ENCODE measurements at places on chromosomes 11 and 22.

GRCh38 chr11:47204637-47204989 is 10.2 kb upstream of the DDB2 start:
- no peak for DNase-seq

- no peak for DNase-seq
Observed at GRCh38 chr11:14424096-14424495, 65.1 kb upstream of the RRAS2 start.

DNA sequence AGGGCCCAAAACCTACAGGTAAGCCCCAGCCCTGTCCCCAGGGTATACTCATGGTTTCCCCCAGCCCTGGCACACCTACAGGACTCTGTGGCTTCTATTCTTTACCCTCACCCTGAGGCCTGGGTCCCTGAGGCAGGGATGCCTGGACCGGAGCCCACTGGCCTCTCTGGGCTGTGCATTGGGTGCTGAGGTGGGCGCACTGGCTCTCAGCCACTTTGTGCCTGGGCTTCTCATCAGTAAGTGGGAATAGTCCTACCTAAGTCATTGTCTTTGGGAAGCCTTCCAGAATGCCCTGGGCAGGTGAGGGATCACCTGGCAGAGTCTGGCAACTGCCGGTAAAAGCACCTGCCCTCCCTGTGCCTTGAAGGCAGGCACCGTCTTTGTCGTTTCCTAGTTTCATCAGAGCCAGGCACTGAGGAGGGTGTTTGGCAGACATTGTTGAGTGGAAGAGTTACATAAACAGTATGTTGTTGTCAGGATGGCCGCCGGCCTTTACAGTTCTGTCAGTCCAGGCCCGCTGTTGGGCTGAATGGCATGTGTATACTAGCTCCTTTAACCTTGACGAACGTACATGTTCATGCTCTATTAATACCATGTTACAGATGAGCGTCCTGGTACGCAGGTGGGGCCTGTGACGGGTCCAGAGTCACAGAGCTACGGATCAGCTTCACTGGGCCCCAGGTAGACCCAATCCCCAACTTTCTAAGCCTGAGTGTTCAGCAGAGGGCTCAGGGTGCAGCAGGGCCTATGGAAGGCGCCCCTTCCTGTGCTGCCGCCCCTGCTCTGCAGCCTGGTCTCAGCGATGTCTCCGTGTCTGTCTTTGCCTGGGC is 23.0 kb downstream of the SHANK3 start:
- peak; percentile 67 for DNase-seq

- DNase-seq, result peak; percentile 80
Observed at GRCh38 chr11:17393472-17393871, 5.0 kb upstream of the KCNJ11 start.

DNA sequence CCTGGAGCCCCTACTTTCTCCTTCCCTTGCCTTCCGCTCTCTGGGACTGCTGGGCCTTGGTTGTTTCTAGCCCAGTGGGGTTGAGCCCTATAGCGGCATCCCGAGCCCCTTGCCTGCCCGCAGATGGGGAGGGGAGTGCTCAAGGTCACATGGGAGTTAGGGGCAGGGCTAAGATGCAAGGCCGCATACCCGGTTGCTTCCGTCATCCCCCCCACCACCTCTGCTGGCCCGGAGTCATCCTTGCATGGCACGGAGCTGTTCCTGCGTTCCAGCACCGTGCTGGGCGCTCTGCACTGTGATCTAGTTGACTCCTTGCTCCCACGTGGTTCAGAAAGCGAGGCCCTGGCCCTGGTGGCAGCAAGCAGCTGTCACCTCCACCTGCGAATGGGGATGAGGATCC is 18.0 kb downstream of the FLRT1 start:
- DNase-seq, result no peak

GRCh38 chr11:118749429-118749828 is 41.5 kb downstream of the DDX6 start:
- DNase-seq, result no peak

GRCh38 chr22:33984656-33985285 is 64.5 kb upstream of the LARGE1 start:
- no peak for DNase-seq

DNA sequence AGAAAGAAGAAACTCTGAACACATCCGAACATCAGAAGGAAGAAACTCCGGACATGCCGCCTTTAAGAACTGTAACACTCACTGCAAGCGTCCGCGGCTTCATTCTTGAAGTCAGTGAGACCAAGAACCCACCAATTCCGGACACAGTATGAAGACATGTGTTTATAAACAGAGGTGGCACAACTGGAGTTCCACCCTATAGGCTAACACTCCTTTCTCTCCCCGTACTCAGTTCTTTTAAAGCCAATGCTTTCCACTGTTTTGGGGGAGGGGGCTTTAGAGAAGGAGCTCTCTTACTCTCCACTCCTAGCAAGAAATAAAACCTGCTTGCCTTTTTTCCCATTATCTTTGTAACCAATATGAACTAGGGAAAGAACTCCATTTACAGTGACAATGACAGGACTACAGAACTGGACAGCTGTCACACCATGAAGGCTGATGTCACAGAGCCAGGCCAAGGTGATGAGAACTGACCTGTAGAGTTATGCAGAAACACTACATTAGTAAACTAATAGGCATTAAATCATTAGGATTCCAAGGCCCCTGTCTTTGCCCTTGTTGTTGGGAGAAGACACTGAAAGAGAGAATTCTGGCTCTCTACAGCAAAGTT is 733 bp downstream of the TRIM5 start:
- no peak for DNase-seq

- no peak for DNase-seq
Observed at GRCh38 chr11:69445131-69445470, 36.4 kb upstream of the LINC01488 start.

GRCh38 chr11:78810559-78811009 is 235.9 kb upstream of the NARS2 start:
- no peak for DNase-seq

DNA sequence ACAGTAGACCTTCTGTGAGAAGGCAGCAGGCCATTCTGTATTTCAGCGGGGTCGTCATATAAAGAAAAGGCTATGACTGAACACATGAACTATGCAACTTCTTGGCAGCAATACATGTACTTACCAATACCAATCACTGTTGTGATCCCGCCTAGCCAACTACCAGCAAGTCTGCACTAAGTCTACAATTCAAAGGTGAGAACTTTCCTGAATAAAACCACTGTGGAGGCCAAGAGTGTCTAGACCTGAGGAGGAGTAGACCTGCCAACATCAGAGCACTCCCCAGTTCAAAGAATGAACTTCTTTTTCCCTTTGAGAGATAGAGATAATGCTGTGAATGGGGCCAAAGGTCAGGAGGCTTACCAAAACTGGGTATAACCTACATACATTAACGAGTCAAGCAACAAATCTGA is 108.2 kb downstream of the SIK3 start:
- DNase-seq, result no peak

GRCh38 chr22:26906464-26906863 is 249.1 kb downstream of the MIAT start:
- no peak for DNase-seq

DNA sequence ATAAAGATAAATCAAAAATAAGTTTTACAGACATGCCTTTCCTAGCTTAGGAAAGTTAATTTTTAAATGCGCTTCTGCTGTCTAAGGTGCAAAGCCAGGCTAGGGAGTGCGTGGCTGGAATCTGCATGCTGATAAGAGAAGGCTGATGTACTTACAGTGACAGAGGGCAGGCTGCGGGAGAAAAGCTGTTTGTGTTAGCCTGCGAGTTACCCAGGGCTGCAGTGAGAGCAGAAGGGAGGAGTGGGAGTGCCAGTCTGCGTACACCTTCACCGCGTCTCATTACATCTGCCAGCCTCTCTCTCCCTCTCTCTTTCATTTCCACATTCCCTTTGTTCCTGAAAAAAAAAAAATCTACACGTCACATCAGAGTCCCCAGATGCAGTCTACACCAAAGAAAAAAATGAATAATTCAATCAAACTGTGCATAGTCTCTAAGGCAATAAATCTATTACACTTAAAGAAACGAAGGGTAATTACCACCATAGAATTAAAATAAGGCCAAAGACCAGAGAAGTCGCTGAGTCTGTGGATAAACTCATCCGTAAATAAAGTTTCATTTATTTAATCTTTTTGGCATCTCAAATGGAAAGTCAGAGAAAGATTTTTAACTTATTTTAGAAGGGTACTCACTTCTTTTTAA is 126.4 kb upstream of the C11orf58 start:
- DNase-seq, result no peak

- peak; percentile 38 for DNase-seq
Observed at GRCh38 chr11:71151561-71151960, 100.8 kb downstream of the SHANK2 start.

GRCh38 chr22:19115628-19116027 is 6.6 kb downstream of the DGCR2 start:
- DNase-seq, result peak; percentile 24

DNA sequence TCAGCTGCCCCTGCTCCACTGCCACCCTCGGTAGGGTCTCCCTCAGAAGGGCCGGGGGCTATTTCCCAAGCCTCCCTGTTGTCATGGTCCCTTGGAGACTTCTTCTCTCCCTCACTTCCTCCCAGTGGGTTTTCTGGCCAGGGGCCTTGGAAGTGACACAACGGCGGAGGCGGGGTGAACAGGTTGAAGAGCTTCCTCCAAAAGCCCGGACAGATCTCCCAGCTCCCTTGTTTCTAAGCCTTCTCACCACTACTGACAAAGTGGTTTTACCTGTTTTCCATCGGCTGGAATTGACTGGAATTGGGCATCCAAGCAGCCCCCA is 14.5 kb downstream of the MYH9 start:
- peak; percentile 88 for DNase-seq

GRCh38 chr11:35214226-35214770 is 75.3 kb downstream of the CD44 start:
- DNase-seq, result no peak

DNA sequence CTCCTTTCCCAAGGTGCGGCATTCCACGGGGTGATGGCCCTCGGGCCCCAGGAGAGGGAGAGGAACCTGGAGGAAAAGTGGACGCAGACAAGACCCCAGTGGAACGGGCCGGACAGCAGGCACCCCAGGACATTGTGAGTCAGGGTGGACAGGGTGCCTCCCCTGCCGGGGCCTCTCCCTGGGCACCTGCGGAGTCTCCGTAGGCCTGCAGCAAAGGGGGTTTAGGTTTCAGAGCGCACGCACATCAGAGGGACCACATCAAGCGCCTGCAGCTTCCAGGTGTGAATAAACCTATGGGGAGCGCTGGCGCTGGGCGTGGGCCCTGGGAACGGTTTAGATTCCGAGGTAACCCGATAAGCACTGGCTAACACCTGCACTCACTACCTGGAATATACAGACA is 22.7 kb upstream of the FGF19 start:
- no peak for DNase-seq

DNA sequence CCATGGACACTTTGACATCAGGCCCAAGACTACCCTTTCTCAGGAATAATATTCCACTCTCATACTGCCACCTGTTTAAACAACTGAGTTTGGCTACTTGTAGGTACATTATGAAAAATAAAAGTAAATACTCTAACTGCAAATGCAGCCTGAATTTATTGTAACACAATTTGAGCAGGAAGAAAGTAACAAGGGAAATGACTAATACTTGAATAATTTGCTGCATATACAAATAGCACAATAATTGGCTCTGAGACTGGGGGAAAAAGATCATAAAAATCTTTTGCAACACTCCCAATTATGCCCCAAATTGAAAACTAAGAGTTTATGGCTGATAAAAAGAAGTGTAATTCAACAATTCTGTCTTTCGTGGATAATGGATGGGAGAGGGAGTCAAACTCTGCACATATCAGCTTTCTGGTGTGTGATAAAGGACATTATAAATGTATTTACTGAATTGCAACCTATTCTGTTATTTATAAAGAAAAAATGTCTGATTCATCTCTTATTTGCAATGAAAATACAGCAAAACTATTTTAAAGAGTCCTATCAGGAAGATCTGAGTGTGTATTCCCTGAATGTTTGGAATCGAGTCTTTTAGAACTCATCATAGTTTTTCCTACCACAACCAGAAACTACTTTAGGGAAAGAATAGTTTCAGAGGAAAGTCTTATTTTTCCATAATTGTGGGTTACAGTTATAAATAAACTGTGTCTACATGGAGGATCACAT is 359.0 kb downstream of the JRKL start:
- DNase-seq, result no peak

DNA sequence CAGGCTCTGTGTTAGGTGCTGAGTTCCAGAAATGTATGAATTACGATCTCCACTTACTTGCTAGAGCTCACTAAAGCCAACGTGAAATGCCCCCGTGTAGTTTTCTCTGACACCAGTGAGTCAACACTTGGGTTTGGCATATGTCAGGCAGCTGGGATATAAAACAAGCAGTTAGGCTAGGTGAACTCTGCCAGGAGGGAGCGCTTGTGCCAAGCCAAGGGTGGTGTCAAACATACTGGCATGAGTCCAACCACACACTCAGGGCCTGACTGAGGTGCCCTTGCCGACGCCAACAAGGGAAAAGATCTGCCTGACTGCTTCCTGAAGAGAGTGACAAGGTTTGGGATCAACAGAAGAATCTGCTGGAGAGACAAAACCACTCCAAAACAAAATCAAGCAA is 167.8 kb upstream of the NARS2 start:
- DNase-seq, result no peak

DNA sequence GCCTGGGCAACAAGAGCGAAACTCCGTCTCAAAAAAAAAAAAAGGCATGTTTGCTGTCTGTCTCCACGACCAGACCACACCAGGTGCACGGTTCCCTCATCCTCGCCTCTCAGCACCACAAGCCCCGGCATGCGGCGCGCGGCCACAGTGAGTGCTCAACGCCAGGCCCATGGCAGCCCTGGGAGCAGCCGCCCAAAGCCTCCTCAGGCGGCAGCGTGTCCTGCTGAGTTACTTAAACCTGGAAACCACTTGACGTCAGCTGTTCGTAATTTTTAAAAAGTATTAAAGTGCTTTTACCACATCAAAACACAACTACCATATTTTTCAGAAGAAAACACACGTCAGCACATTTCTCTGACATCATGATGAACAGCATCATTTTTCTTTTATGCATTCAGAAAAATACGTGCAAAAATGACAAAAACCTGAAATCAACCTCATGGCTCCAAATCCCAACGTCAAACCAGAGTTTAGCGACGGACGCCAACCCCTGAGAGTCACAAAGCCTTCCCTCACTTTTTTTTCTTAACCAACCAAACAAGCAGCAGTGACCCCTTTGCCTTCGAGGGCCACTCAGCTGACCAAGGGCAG is 2.1 kb downstream of the DEAF1 start:
- no peak for DNase-seq

- peak; percentile 95 for DNase-seq
Observed at GRCh38 chr11:47946682-47947559, 33.4 kb upstream of the PTPRJ start.

GRCh38 chr11:78193806-78194205 is 5.1 kb downstream of the USP35 start:
- no peak for DNase-seq

GRCh38 chr11:35042913-35043312 is 96.1 kb upstream of the CD44 start:
- DNase-seq, result no peak

GRCh38 chr11:6498121-6498520 is 1.0 kb downstream of the DNHD1 start:
- peak; percentile 84 for DNase-seq

- no peak for DNase-seq
Observed at GRCh38 chr11:60343094-60343704, 16.1 kb downstream of the MS4A6E start.

- peak; percentile 95 for DNase-seq
Observed at GRCh38 chr11:44946263-44946662, 4.4 kb downstream of the TP53I11 start.
